ENCODE measurements at places on chromosomes 13 and 19. TPM values are rescaled to one million over a fixed set of nuclear protein-coding genes. Genes with fewer than 3 reads are reported as not detected.

HNRNPM gene
- 248 TPM for total RNA-seq

DNA sequence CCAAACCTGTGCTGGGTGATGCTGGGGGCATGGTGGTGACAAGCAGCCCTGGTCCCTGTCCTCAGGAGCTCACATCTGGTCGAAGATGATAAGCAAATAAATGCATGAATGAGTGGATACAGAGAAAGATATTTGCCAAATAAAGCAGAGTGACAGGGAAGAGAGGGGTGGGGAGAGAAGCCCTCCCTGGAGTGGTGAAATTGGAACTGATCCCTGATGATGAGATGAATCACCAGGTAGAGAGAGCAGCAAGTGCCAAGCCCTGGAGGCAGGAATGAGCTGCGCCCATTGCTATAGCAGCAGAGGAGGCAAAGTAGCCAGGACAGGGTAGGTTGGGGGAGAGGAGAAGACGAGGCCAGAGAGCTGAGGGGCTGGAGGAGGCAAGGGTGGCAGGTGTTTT is 13.7 kb downstream of the FXYD5 start:
- peak overlapping the region; percentile 45 for H3K4me3 ChIP-seq
- H3K36me3 ChIP-seq, result peaks cover 13% of the 10 kb centered on the region
- peak overlapping the region; percentile 94 for H3K27ac ChIP-seq

DNA sequence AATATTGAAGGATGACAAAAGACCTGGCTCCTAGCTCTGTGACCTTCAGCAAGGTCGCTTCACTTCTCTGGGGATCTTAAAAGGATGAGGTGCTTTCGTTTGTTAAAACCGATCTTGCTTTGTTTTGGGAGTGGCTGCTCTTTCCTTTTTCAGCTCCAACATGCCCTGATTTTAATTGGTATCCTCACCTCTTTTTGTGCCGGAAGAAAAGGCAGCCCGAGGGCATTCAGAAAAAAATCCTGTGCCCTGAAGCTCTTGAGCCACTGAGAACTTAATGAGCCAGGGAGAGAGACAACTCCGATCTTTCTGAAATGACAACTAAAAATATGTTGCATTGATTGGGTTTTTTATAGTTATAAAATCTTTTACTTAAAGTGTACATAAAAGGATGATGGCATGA is 19.4 kb downstream of the CLDN10 start:
- H3K27me3 ChIP-seq, result peaks cover 52% of the 10 kb centered on the region
- H3K27ac ChIP-seq, result no peak overlapping the region
- H3K4me1 ChIP-seq, result no peaks in the 10 kb centered on the region
- no peak for DNase-seq
- H3K4me3 ChIP-seq, result no peak overlapping the region
- H3K36me3 ChIP-seq, result no peaks in the 10 kb centered on the region

DNA sequence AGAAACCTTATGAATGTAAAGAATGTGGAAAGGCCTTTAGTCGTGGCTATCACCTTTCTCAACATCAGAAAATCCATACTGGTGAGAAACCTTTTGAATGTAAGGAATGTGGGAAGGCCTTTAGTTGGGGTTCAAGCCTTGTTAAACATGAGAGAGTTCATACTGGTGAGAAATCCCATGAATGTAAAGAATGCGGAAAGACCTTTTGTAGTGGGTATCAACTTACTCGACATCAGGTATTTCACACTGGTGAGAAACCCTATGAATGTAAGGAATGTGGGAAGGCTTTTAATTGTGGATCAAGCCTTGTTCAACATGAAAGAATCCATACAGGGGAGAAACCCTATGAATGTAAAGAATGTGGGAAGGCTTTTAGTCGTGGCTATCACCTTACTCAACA is 20.8 kb downstream of the ZNF283 start:
- H3K27me3 ChIP-seq, result no peaks in the 10 kb centered on the region
- H3K27ac ChIP-seq, result no peak overlapping the region
- peaks cover 4% of the 10 kb centered on the region for H3K36me3 ChIP-seq
- DNase-seq, result no peak
- H3K4me1 ChIP-seq, result no peaks in the 10 kb centered on the region
- no peak overlapping the region for H3K4me3 ChIP-seq

LONP1 gene
- 65.2 TPM for total RNA-seq

KIR2DL1 gene
- not detected for total RNA-seq

GRIK5 gene
- 0.55 TPM for total RNA-seq

ZNF99 gene
- total RNA-seq, result not detected

- peaks cover 6% of the 10 kb centered on the region for H3K36me3 ChIP-seq
- no peak for DNase-seq
- peaks cover 29% of the 10 kb centered on the region for H3K4me1 ChIP-seq
- no peaks in the 10 kb centered on the region for H3K27me3 ChIP-seq
Observed at GRCh38 chr13:114057166-114058050, 75.0 kb downstream of the RASA3 start.

PCDH17 gene
- 0.15 TPM for total RNA-seq

- H3K27me3 ChIP-seq, result no peaks in the 10 kb centered on the region
- H3K27ac ChIP-seq, result no peak overlapping the region
- H3K4me3 ChIP-seq, result no peak overlapping the region
- no peaks in the 10 kb centered on the region for H3K36me3 ChIP-seq
- no peak for DNase-seq
Observed at GRCh38 chr13:113216254-113217048, 7.0 kb downstream of the CUL4A start.

- no peaks in the 10 kb centered on the region for H3K36me3 ChIP-seq
- no peaks in the 10 kb centered on the region for H3K27me3 ChIP-seq
- no peaks in the 10 kb centered on the region for H3K4me1 ChIP-seq
- no peak overlapping the region for H3K27ac ChIP-seq
- no peak for DNase-seq
- H3K4me3 ChIP-seq, result no peak overlapping the region
Observed at GRCh38 chr13:66581675-66582074, 648.5 kb downstream of the PCDH9 start.

DNA sequence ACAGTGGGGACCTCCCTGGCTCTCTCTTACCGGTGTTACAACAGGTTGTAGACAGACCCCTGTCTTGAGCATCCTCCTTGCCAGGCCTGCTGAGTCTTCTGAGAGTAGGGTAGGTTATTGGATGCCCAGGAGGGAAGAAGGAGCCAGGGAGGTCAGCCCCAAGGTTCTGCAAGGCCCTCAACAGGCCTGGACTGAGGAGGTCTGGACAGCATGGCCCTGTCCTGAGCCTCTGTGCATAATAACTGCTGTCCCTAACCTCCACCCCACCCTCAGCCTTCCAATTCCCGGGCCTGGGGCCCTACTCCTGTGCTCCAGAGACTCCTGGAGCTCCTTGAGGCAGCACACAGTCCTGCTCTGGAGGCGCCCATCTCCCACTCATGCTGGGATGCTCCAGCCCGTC is 336 bp downstream of the CD22 start:
- peaks cover 17% of the 10 kb centered on the region for H3K4me1 ChIP-seq
- peak overlapping the region; percentile 47 for H3K4me3 ChIP-seq
- H3K36me3 ChIP-seq, result peaks cover 4% of the 10 kb centered on the region
- peaks cover 22% of the 10 kb centered on the region for H3K27me3 ChIP-seq

DNA sequence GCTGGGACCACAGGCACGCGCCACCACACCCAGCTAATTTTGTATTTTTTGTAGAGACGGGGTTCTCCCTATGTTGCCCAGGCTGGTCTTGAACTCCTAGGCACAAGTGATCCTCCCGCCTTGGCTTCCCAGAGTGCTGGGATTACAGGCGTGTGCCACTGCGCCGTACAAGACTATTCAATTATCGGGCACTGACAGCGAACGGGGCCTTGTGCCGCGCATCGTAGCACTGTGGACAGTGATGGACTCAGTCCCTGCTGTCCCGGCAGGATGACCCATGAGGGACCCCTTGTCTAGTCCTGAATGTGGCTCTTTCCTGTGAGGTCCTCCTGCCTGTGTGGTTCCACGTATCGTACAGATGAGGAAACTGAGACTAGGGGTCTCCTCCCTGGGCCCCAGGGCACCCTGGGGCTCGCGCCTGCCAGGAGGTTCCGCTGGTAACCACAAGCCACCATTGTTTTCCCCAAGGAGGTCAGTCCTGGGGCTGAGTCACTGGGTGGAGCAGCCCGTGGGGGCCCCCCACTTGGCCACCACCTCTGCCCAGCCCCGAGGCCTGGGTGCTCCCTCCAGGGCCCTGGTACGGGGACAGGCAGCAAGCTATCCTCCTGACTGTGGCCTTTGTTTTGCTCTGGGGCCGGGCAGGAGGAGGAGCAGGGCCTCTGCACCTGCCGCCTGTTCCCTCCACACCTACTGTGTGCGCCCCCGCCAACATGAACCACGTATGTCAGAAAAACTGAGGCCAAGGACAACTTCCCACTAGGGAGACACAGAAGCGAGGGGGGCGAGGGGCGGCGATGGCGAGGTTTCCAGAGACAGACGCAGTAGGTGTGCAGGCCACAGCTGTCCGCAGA is 2.9 kb upstream of the TCF3 start:
- H3K27me3 ChIP-seq, result peaks cover 6% of the 10 kb centered on the region
- peaks cover 10% of the 10 kb centered on the region for H3K4me1 ChIP-seq
- H3K4me3 ChIP-seq, result no peak overlapping the region
- no peak overlapping the region for H3K27ac ChIP-seq
- H3K36me3 ChIP-seq, result no peaks in the 10 kb centered on the region

IZUMO2 gene
- not detected for total RNA-seq

DNA sequence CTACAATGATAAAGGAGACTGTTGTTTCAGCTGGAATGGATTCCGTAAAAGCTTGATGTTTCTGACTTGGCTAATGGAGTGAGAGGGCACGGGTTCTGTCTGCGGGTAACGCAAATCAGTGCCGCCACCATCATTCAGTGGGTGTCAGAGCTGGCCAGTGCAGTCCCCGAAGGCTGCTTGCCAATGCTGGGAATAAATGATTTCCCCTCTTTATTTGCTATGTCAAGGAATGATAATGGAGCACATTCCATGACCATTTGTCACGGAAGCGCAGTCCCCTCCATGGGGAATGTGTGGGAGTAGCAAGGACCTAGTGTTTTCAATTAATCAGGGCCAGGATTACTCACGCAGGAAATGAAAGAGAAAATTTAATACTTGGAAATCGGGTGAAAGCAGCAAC is 899.3 kb downstream of the UQCRFS1 start:
- H3K27me3 ChIP-seq, result no peaks in the 10 kb centered on the region
- no peak overlapping the region for H3K4me3 ChIP-seq
- no peak for DNase-seq
- H3K27ac ChIP-seq, result no peak overlapping the region
- no peaks in the 10 kb centered on the region for H3K36me3 ChIP-seq

- no peaks in the 10 kb centered on the region for H3K27me3 ChIP-seq
- no peak overlapping the region for H3K27ac ChIP-seq
- H3K4me3 ChIP-seq, result no peak overlapping the region
- H3K36me3 ChIP-seq, result peaks cover 2% of the 10 kb centered on the region
Observed at GRCh38 chr13:40452038-40452666, 214.3 kb downstream of the FOXO1 start.

DNA sequence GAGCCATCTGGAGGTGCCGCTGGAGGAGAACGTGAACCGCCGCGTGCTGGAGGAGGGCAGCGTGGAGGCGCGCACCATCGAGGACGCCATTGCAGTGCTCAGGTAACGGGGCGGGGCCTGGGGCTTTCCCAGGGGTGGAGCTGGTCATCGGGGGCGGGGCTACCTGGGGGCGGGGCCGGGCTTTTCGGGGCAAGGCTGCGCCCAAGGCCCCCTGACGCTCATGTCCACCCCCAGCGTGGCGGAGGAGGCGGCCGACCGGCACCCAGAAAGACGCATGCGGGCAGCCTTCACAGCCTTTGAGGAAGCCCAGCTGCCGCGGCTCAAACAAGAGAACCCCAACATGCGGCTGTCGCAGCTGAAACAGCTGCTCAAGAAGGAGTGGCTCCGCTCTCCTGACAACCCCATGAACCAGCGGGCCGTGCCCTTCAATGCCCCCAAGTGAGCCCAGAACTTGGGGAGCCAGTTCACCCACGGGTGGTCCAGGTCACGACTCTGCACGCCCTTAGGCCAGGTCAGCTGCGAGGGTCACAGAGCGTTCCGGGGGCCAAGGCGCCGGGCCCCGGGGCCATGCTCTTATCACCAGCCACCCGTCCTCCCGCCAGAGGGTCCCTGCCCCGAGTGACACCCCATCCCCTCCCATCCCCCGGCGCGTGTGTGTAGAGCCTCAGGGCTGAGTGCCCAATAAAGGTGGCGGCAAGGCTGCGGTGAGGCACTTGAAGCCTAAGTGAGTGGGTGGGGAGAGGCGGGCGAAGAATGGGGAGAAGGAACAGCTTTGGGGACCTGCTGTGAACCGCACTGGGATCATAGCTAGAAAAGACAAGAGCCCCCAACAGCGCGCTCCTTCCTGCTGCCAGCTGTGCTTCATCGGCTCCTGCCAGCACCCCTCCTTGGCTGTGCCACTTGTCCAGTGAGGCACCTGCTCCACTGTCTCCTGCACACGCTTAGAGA is 10.7 kb downstream of the CCDC124 start:
- peaks cover 16% of the 10 kb centered on the region for H3K4me1 ChIP-seq
- no peak overlapping the region for H3K4me3 ChIP-seq
- H3K36me3 ChIP-seq, result no peaks in the 10 kb centered on the region
- no peak for DNase-seq

DNA sequence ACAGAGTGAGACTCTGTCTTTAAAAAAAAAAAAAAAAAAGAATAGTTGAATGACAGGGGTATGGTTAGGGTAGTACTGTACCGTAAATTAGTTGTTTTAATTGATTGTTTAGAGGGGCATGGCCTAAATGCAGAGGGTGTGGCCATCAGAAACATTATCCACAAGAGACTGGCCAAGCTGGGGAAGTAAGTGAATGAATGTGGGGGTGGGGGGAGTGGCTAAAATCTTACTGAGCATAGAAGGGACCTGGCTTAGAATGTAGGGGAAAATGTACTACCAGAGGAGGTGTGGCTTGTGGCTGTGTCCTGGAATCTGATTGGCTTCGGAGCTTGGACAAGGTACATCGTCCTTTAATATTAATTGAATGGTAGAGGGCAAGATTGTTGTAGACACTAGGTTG is 3.8 kb downstream of the BCL2L12 start:
- peaks cover 10% of the 10 kb centered on the region for H3K36me3 ChIP-seq
- DNase-seq, result no peak
- H3K4me3 ChIP-seq, result no peak overlapping the region
- no peaks in the 10 kb centered on the region for H3K27me3 ChIP-seq
- H3K4me1 ChIP-seq, result peaks cover 36% of the 10 kb centered on the region
- H3K27ac ChIP-seq, result no peak overlapping the region

GRCh38 chr13:46121597-46122163 is 16.8 kb upstream of the CPB2 start:
- H3K36me3 ChIP-seq, result peaks cover under 1% of the 10 kb centered on the region
- no peak overlapping the region for H3K27ac ChIP-seq
- peaks cover 33% of the 10 kb centered on the region for H3K4me1 ChIP-seq
- H3K4me3 ChIP-seq, result no peak overlapping the region
- no peaks in the 10 kb centered on the region for H3K27me3 ChIP-seq

DNA sequence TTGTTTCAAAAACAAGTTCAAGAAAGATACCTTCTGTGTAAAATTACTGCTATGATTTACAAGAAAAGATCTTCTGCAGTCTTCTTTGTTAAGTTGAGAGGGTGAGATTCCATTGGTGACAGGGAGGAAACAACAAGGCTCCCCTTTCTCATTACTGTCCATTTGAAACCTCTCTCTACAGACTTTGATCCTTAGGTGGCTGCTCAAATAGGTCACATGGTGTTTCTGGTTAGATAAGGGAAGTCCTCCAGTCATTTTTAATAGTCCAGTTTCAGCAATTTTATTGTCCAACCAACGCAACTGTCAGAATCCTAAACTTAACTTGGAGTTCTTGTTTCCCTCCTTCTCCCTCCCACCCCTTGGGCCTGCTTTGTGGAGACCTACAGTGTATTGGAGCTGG is 390.4 kb downstream of the EFNB2 start:
- no peak overlapping the region for H3K27ac ChIP-seq
- H3K4me3 ChIP-seq, result no peak overlapping the region
- H3K27me3 ChIP-seq, result no peaks in the 10 kb centered on the region
- H3K4me1 ChIP-seq, result no peaks in the 10 kb centered on the region

- peak; percentile 58 for DNase-seq
- no peak overlapping the region for H3K27ac ChIP-seq
- H3K36me3 ChIP-seq, result peaks cover 6% of the 10 kb centered on the region
- H3K4me1 ChIP-seq, result peaks cover 16% of the 10 kb centered on the region
- H3K27me3 ChIP-seq, result peaks cover 56% of the 10 kb centered on the region
- H3K4me3 ChIP-seq, result peak overlapping the region; percentile 68
Observed at GRCh38 chr19:1672038-1672768, 19.8 kb upstream of the TCF3 start.

Data from T-helper 17 cell (primary cell).